ENCODE measurements at places on chromosomes 4 and X. TPM values are rescaled to one million over a fixed set of nuclear protein-coding genes. Genes with fewer than 3 reads are reported as not detected.

- DNase-seq = peak; percentile 31
These were observed 28.8 kb downstream of the SUPT20HL2 start for GRCh38 chrX:24285082-24285481.

Gene ARSJ
- 14.4 TPM for polyA plus RNA-seq

Gene CSN2
- polyA plus RNA-seq = not detected

DNA sequence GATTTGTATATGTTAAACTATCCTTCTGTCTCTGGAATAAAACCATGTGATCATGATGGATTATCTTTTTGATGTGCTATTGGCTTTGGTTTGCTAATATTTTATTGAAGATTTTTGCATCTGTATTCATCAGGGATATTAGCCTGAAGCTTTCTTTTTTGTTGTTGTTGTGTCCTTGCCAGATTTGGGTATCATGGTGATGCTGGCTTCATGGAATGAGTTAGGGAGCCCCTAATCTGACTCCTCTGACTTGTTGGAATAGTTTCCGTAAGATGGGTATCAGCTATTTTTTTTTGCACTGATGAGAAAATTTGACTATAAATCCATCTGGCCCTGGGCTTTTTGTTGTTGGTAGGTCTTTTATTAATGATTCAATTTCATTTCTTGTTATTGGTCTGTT lies 45.7 kb downstream of the ATP10D start:
- no peak for DNase-seq

Gene TLR7
- 0.27 TPM for polyA plus RNA-seq

GRCh38 chr4:127352220-127353113 lies 280.3 kb upstream of the INTU start:
- no peak for DNase-seq

DNA sequence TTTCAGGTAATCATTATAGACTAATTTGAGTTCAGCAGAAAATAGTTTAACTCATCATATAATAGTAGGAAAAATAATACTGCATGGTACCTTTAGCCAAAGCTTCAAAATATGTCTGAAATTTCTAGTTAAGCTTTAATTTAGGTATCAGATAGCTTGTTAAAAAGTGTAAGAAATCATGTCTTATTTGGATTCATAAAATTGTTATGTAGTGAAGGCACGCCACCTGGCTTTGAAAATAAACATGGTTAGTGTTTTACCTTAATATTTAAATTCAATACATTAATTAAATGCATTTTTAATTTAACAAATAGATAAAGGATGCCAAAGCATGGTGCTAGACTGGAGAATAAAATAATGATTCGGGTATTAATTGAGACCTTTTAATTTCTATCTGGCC lies 211.4 kb downstream of the FSTL5 start:
- no peak for DNase-seq

Gene GDPD2
- polyA plus RNA-seq = 25.9 TPM

DNA sequence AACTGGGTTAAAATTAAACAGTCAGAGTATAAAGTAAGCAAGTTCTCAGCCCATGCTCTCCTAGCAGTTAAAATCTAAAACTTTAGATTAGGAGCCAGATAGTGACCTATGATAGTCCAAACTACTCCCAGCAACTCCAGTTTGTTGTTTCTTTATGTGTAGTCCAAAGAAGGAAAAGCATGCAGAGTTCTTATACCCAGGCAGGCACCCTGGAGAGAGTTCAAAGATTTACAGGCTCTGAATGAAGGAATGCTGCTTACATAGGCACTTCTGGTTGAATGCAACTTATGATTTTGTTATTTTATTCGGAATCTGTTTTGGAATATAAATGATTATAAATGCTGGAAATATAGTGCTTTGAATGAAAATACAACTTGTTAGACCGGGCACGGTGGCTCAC lies 67.2 kb downstream of the GPAT3 start:
- DNase-seq = no peak

DNA sequence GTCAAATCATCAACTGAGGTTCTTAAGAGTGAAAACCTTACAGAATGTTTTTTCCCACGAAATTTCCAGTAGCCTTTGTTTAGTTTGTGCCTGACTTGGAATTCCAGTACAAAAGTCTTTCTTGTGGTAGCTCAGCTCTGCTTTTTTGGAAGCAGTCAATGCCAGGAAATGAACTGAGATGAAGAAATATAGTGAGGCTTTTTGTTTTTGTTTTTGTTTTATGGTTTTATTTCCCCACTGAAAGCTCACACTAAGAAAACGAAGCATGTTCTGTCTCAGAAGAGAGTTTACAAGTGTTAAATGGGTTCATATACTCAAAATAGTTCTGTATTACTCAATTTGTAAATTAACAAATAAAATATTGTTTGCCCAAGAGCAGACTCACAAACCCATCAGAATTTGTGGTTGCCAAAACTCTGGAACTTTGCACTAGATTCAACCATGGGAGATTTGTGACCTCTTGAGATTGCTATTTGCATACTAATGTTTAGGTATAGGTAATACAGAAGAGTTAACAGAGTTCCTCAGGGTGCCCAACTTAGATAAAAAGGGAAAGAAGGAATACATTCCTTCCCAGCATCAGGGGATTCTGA lies 1060.8 kb downstream of the FAT4 start:
- no peak for DNase-seq

GRCh38 chr4:2660596-2661211 lies 95.4 kb downstream of the TNIP2 start:
- DNase-seq = peak; percentile 10

GRCh38 chr4:126784966-126785580 lies 847.7 kb upstream of the INTU start:
- no peak for DNase-seq

GRCh38 chr4:187972135-187972534 lies 23.4 kb upstream of the ZFP42 start:
- no peak for DNase-seq

Gene IL3RA
- 7.1 TPM for polyA plus RNA-seq

Gene SLC4A4
- 14.8 TPM for polyA plus RNA-seq

DNA sequence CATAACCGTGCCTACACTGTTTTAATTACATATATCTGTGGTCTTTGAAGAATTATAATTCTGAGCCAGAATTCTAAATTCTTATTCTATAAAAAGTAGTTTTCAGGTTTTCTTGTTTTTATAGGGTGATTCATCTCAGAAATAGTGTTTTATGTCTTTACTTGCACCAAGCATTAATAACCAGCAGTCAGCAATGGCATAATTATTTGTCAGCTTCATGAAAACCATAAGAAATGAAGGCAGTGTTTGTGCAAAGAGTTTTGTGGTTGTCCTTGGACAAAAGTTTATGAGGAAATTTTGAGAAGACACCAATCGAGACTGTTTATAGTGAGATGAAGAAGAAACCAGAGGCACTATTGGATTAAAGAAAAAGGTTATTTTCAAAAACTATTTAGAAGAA lies 37.2 kb downstream of the EDNRA start:
- DNase-seq = no peak

- no peak for DNase-seq
These were observed 136.1 kb upstream of the SLC4A4 start for GRCh38 chr4:71202705-71203104.

DNA sequence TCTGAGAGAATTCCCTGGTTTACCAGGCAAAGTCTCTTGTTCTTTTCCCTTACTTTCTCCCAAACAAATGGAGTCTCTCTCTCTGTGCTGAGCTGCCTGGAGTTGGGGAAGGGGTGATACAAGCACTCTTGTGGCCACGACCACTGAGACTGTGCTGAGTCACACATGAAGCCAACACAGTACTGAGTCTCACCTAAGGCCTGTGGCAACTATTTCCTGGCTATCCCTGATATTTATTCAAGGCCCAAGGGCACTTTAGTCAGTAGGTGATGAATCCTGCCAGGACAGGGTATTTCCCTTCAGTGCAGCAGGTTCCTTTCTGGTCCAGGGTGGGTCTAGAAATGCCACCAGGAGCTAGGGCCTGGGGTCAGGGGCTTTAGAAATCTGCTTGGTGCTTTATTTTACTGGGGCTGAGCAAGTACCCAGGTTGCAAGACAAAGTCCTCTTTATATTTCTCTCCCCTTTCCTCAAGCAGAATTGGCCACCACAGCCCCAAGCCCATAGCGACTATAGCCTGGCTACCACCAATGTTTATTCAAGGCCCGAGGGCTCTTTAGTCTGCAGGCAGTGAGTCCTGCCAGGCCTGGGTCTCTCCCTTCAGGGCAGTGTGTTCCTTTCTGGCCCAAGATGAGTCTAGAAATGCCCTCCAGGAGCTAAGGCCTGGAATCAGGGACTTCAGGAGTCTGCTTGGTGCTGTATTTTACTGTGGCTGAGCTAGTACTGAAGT lies 10.5 kb downstream of the ARL13A start:
- no peak for DNase-seq

Gene TCP11X2
- polyA plus RNA-seq = 0.18 TPM

GRCh38 chrX:64334467-64334866 lies 60.8 kb downstream of the MTMR8 start:
- peak; percentile 54 for DNase-seq

DNA sequence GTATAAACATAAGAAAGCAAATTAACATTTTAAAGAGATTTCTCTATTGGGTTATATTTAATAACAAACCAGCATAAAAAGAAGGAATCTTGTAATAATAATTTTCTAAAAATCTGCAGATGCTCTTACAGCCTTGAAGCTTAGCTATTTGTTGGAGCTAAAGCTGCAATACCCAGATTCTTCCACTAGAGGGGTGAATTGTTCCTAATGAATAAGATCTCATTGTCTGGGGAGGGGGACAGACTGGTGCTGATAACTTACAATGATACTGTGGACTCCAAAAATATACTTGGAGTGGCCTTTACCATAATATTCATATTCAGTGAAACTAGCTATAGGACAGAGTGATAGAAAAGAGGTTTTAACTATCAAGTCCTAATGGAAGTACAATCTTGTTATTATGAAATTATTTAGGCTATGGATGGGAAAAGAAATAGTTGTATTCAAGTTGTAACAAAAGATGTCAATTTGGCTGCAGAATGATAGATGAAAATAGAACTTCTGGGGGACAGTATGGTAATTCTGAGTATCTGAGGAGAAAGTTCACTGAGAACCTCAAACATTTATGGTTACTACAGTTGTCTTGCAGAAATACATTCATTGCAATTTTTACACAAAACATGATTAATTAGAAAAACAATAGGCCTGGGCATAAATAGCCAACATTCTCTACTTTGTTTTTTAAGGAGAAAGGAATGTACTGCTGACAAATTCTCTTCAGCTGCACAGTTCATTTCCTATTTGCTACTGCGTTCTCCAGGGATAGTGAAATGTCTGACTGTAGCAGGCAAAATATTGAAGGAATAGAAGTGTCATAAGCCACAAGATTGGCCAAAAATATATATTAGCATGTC lies 443.3 kb downstream of the GBA3 start:
- peak; percentile 39 for DNase-seq

DNA sequence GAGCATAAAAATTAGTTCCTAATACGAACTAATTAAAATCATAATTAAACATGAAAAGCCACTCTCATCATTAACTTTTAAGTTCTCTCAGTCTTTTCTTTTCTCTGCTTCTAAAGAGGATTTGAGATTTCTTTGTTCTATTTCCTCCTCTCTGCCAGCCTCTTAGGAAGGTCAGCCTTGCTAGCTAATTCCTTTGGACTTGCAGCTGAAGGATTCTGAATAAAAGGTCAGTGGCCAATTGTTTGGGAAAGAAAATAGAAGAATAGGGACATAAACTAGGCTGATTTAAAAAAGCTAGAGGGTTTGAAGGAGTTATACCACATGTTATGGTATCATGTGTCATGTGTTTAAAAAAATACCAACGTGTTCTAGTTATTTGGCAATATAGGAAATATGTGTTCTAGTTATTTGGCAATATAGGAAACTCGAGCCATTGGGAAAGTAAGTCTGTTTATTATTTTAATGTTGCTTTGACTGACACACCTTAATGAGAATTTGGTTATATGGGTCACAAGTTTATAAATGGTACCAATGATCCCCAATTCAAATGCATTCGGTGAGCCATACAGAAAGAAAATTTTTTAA lies 1668.7 kb upstream of the PCDH7 start:
- DNase-seq = no peak

Gene TMEM175
- polyA plus RNA-seq = 23.1 TPM
